ENCODE measurements at places on chromosomes 11 and 22.
A peak's percentile ranks its signal among the peaks of the same experiment; 100 is the strongest.

- DNase-seq = no peak
Observed at GRCh38 chr11:25242928-25243327, 746.1 kb downstream of the LUZP2 start.

DNA sequence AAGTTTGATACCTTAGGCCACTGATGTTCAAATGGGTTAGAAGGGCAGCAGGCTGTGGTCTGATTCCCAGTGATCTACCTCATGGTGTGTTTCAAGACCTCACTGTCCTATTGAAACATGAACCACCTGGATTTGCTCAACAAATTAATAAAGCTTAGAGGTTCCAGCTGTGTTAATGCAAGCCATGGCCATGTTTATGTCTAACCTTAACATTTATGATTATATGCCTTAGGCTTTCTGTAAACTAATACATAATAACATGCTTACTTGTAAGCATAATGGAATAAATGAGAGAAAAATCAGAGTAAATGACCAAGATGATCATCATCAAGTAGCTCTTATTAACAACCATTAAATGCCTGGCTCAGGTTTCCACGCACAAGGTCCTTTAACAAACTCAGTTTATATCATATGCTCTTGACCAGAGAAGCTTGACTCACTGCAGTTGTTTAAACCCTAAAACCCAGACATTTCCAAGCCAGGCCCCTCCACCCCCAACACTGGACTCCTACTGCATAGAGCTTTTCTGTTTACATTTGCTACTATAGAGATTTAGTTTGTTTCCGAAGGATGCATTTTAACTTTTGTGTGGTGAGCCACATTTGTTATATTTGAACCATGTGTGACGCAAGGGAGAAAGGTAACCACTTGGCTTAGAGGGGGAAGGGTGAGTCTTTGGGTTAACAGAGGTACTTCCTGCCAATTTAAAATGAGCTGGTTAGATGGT, 43.7 kb downstream of the KREMEN1 start:
- DNase-seq = no peak

GRCh38 chr11:10752061-10752460, 1.0 kb downstream of the CTR9 start:
- DNase-seq = no peak

DNA sequence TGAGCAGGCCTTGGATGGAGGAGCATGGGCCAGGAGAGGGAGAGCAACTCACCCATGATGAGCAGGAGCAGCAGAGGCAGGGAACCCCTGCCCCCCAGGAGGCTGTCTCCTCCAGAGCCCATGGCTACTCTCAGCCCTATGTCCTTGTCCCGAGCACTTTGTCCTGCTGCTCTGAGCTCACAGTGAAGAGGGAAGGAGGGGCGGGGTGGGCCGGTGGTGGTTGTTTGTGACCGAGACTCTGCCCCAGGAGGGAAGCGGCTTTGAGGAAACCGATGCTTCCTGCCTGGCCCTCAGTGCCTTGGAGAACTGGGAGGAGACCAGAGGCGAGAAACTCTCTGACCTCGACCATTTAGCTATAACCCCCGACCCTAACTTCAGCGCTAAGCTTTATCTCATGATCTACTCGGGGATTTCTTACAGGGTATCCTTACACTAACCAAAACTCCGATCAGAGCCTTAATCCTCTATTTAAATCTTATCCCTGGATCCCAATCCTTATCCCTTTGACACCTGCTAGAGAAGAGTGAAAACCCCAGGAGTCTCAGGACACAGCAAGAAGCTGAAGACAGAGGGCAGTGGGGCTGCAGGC, at the start of gene ROBO4:
Gene ROBO4 (minus strand): TSS at position 192 of the 589 bp plus-strand sequence. CDS start 70 bp downstream, at position 122.
- DNase-seq = no peak

GRCh38 chr22:42022162-42022847, 23.7 kb downstream of the WBP2NL start:
- DNase-seq = no peak

DNA sequence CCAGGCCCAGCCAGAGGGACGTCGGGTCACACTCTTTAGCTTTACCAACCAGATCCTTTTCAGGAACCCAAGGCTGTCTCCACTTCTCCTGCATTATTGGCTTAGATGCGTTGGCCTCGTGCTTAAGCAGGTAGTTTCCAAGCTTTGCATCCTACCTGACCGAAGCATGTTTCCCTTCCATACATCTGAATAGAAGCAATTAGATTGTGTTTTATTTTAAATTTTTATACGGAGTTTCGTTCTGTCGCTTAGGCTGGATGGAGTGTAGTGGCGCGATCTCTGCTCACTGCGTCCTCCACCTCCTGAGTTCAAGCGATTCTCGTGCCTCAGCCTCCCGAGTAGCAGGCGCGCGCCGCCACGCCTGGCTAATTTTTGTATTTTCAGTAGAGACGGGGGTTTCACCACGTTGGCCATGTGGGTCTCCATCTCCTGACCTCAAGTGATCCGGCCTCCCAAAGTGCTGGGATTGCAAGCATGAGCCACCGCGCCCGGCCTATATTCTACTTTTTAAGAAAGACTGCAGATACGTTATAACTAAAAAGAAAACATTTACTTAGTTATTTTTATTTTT, 677 bp downstream of the DYNC2H1 start:
- DNase-seq = no peak

DNA sequence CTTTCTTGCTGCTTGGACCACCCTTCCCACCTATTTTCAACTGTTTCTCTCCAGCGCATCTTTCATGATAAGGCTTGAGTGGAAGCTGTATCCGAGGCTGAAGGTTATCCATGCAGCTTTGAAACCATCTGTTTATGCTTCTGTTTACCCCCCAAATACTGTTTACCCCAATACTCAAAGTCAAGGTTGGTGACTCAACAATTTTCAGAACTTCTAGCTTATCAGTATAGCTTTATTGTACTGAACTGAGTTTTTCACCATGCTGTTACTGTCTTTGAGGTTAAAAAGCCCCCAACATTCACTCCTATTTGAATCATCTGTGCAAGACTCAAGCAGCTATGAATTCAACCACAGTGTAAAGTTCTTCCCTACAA, 1.1 kb upstream of the CABIN1 start:
- DNase-seq = no peak

DNA sequence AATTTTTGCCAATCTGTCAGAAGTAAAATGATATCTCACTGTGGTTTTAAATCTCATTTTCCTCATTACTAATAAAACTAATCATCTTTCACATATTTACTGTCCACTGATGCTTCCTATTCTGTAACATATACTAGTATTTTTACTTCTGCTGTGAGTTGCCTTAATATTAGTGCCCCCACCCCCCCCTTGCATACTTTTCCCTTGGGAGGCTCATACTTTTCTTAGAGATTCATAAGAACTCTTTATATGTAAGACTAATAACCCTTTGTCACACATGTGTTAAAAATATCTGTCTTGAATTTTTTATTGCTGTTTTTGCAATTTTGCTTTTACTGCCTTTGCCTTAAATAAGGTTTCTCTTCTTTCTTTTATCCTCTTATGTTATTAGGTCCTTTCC, 87.2 kb downstream of the PHF21A start:
- no peak for DNase-seq

DNA sequence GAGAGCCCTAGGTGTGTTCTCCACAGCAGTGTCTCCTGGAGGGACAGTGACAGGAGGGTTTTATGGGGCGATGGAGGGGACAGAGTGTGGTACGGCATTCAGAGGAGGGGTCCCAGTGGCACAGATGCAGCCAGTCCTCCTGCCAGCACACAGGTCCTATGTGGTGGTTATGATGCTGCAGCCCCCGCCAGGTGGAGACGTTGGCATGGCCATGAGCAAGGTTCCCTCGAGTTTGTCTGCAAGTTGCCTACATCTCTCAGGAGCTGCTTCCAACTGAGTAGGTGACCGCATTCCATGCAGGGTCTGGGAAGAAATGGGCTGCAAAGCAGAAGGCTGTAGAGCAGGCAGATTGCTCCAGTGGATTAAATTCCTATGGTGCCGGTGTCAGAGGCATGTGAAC, 646.0 kb downstream of the TBC1D22A start:
- DNase-seq = no peak

- DNase-seq = no peak
Observed at GRCh38 chr22:19626666-19627065, 87.6 kb upstream of the SEPTIN5 start.

- DNase-seq = no peak
Observed at GRCh38 chr11:124583781-124584180, 14.0 kb downstream of the OR8A1 start.

GRCh38 chr22:40421941-40422340, 51.5 kb downstream of the SGSM3 start:
- DNase-seq = no peak

DNA sequence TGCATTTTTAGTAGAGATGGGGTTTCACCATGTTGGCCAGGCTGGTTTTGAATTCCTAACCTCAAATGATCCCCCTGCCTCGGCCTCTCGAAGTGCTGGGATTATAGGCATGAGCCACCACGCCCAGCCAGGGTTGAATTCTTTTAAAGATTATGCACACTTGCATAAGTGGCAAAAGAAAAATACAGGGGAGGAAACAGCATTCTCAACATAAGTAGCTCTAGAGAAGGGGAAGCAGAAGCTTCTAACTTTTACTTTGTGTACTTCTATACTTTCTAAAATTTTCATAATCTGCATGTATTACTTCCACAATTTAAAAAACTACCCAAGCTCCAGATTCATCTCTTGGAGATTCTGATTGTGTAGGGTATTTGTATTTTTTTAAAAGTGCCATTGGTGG, 108.0 kb downstream of the SLC1A2 start:
- DNase-seq = no peak

GRCh38 chr11:10878408-10879214, 20.8 kb upstream of the ZBED5 start:
- no peak for DNase-seq

DNA sequence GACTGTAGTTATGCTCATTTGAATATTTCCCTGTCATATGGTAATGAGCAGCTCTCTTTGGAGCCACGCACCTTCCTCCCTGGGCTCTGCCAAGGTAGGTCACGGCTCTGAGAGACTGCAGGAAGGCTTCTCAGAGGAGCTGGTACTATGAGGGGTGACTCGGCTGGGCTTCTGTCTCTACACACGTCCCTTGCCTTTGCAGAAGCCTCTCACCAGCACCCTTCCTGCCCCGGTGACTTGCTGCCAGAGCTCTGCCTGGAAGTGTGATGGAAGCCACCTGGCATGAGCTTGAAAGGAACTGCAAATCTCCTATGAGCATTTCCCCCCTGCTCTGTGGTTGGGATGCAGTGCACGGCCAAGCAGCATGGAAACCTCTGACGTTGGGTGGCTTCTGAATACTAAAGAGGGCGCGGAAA, 74.2 kb downstream of the KIRREL3 start:
- no peak for DNase-seq

DNA sequence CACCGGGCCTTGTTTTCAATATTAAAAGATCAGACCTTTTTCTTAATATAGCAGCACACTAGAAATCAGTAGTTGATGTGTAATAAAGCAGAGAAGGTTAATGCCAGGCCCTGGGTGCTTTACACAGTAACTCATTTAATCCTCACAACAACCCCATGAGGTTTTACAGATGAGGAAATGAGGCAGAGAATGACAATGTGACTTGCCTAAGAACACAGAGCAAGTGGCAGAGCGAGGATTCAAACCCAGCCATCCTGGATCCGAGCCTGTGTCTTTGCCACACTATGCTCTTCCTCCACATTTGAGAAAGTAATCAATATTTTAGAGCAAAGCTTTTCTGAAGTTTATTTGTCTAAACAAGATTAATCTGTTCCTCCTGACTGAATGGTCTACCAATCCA, 7.2 kb downstream of the JAML start:
- no peak for DNase-seq

- DNase-seq = no peak
Observed at GRCh38 chr11:78533399-78533798, 41.3 kb downstream of the NARS2 start.

GRCh38 chr11:58301576-58301975, 33.5 kb upstream of the OR10W1 start:
- no peak for DNase-seq

DNA sequence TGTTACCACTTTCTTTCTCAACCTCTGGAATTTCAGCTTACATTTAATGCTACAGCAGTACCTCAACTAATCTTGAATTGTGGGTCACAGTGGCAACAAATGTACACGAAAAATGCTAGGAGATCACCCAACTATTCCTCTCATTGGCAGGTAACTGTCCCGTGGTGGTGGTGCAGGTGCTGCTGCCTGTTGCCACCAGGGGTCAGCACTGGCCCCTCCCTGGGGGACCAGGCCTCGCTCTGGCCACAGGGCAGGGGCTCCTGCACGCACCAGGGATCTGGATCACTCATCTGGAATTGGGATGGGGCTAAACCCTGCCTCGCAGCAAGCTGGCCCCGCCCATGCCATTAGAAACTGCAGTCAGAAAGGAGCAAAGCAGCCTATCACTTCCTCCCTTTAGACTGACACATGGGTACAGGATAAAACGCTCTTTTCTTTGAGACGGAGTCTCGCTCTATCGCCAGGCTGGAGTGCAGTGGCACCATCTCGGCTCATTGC, 6.9 kb upstream of the POLDIP3 start:
- DNase-seq = no peak

DNA sequence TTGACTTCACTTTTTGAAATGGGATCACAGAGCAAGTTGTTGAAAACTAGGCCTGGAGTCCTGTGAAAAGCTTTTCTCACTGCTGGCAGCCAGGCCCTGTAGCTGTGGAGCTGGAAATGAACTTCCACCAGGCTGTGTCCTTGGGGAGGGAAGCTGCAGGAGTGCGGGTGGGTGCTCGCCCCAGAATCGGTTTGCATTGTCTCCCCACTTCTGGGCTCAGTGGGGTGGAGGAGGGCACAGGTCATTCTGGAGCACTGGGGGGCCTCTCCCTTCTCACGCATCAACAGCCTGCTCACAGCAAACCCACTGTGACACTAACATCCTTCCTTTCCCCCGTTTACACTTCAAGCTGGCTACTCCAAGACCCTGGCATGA, 15.2 kb downstream of the GLB1L2 start:
- peak; percentile 74 for DNase-seq

DNA sequence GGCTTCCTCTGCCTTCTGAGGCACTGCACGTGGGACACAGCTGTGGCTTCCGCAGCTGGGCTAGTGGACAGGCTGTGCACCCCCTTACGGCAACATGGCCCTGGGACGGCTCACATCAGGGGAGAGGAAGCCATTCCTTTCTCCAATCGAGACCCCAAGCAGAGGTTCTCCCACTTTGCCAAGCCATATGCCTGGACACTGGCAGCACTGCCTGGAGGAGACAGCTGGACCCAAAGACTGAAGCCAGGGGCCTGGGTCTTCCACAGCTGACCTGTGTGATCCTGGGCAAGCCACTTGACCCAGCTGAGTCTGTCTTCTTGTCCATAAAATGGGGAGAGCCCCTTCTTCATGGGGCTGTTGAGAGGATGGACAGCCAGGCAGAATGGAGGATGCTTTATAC, 65.4 kb downstream of the SHISAL1 start:
- peak; percentile 53 for DNase-seq

- DNase-seq = peak; percentile 57
Observed at GRCh38 chr11:36467012-36467411, 43.1 kb downstream of the TRAF6 start.

DNA sequence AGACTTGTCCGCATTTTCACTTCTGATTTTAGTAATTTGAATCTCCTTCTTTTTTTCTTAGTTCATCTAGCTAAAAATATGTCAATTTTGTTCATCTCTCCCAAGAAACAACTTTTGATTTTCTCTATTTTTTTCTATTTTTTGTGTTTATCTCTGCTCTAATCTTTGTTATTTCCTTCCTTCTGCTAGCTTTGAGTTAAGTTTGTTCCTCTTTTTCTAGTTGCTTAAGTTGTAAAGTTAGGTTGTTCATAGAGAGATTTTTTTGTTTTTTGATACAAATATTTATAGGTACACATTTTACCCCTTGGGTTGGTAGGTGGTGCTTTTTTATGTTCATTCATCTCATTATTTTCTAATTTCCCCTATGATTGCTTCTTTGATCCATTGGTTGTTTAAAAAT, 22.1 kb upstream of the XKR3 start:
- no peak for DNase-seq

- DNase-seq = no peak
Observed at GRCh38 chr11:126129727-126130671, 67.3 kb upstream of the CDON start.

- DNase-seq = no peak
Observed at GRCh38 chr22:38338772-38339379, 21.6 kb upstream of the CSNK1E start.

Measured in esophagus muscularis mucosa (tissue), 4 donors.